ENCODE measurements at places on chromosomes 16 and 17. TPM values are rescaled to one million over a fixed set of nuclear protein-coding genes. Genes with fewer than 3 reads are reported as not detected.

PPP1R27 gene
- not detected for total RNA-seq

TPPP3 gene
- 4.4 TPM for total RNA-seq

ACBD4 gene
- 4.2 TPM for total RNA-seq

MAF gene
- 16.5 TPM for total RNA-seq

CACNG3 gene
- 5.2 TPM for total RNA-seq

CCL15 gene
- not detected for total RNA-seq

CTRB2 gene
- total RNA-seq, result not detected

ANKRD40CL gene
- total RNA-seq, result not detected

ZNF764 gene
- total RNA-seq, result 9.1 TPM

MC1R gene
- 2.7 TPM for total RNA-seq

CCL7 gene
- total RNA-seq, result not detected

ABCC1 gene
- 8.4 TPM for total RNA-seq

SOX8 gene
- total RNA-seq, result 21.6 TPM

ITGAL gene
- 1.2 TPM for total RNA-seq

PRR15L gene
- not detected for total RNA-seq

EPX gene
- not detected for total RNA-seq

OR1D5 gene
- not detected for total RNA-seq

KRT33A gene
- total RNA-seq, result not detected

BFAR gene
- 59.5 TPM for total RNA-seq

REXO5 gene
- 7.6 TPM for total RNA-seq

APOBR gene
- total RNA-seq, result 0.25 TPM

PRAC1 gene
- total RNA-seq, result not detected

SPSB3 gene
- total RNA-seq, result 43.0 TPM

CACNG4 gene
- 44.0 TPM for total RNA-seq

KLHL10 gene
- 0.25 TPM for total RNA-seq

EVI2B gene
- total RNA-seq, result 0.49 TPM

ASPHD1 gene
- total RNA-seq, result 13.0 TPM

PPP1R1B gene
- total RNA-seq, result 20.7 TPM

CDT1 gene
- 4.2 TPM for total RNA-seq

C1QTNF1 gene
- 0.98 TPM for total RNA-seq

HS3ST3B1 gene
- total RNA-seq, result 0.74 TPM

NUBP2 gene
- total RNA-seq, result 27.3 TPM

FBXL16 gene
- total RNA-seq, result 9.3 TPM

DPEP1 gene
- 4.2 TPM for total RNA-seq

G6PC1 gene
- not detected for total RNA-seq

RILP gene
- 2.2 TPM for total RNA-seq

KRT32 gene
- total RNA-seq, result not detected

HAS3 gene
- 8.1 TPM for total RNA-seq

ARL5C gene
- total RNA-seq, result not detected

HSPB9 gene
- not detected for total RNA-seq

GP2 gene
- total RNA-seq, result not detected

ITGAD gene
- total RNA-seq, result not detected

PARD6A gene
- total RNA-seq, result 5.2 TPM

TEX14 gene
- 0.49 TPM for total RNA-seq

SMCR8 gene
- 9.3 TPM for total RNA-seq

NPIPA3 gene
- 0.25 TPM for total RNA-seq

TPSAB1 gene
- total RNA-seq, result not detected

SMIM5 gene
- 0.49 TPM for total RNA-seq

CCL17 gene
- not detected for total RNA-seq

RBBP6 gene
- total RNA-seq, result 38.6 TPM

SLC35G6 gene
- not detected for total RNA-seq

OR4D1 gene
- total RNA-seq, result under 0.01 TPM

Measured in temporal lobe (tissue), 4 donors.